ENCODE measurements at places on chromosomes 7 and 10.

GRCh38 chr7:90597563-90598253 lies 1.6 kb downstream of the CDK14 start:
- DNase-seq: no peak

- no peak for DNase-seq
Measured at GRCh38 chr10:11595395-11595692, 16.1 kb downstream of the USP6NL start.

DNA sequence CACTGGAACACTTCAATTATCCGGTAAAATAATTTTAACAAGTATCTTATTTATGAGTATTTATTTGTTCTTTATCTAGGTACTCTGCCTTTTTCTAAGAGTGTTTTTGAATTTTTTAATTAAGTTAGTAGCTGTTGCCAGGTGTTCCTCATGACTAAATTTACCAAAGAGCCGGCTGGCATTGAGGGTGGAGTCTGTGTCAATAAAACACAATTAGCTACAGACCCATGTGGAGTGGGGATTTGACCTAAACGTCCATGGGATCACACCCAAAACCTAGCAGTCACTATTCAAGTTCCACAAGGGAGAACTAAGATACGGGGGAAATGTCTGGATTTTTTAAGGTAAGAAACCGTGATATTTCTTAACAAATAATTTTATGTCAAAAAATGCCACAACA lies 9.8 kb downstream of the SLC16A12 start:
- DNase-seq: no peak

- no peak for DNase-seq
Measured at GRCh38 chr10:51031950-51032349, 42.3 kb upstream of the PRKG1 start.

DNA sequence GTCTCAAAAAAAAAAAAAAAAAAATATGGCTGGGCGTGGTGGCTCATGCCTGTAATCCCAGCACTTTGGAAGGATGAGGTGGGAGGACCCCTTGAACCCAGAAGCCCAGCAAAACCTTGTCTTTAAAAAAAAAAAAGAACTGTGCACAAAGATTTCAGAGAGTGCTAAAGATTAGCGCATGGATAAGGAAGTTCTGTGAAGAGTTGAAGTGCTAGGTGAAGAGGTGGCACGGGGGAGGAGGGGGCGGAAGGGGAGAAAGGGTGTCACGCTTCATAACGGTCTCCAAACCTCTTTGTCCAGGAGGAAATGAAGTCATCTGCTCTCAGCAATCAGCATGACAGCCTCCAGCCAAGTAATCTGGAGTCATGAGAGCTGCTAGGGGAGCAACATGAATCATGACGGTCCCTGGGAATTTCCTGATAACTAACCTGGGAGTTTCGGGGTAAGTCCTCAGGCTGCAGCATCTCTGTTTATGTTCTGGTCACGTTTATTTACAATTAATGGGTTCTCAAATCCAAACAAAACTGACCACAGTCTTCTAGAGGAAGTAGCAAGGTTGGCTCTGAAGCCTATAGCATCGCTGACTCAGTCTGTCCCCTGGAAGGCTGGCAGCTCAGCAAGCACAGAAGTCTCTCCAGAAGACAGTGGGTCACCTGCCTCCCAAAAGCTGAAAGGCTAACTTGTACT lies 1.9 kb upstream of the PLAU start:
- DNase-seq: peak; percentile 9

DNA sequence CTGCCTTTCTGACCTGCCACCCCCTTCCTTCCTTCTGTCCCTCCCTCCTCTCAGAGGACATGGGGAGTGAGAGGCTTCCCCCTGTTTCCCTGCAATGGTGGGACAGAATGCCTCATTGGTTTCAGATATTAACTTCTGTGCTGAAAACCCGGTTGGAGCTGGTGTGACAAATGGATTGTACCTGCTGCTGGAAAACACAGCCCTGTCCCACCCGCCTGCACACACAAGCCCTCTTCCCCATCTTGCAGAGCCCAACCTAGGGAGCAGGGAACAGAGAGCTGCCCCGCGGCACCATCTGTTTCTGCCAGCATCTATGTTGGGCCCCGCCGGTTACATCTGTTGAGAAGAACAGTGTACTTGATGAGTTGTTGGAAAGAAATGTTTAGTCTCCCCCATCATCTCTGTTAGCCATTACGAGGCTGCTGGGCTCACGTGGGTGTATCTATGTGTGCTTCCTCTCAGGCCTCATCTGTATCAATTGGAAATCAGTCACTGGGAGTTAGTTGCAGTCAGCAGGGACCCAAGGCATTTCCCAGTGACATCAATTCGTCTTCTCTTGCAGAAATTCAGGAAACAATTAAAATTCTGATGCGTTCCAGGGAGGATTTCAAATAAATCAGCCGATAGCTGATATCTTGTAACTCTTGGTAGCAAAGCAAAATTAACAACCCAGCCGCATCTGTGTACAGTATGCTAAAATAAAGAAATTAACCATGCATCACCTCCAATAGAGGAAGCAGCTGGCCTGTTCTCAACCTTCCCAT lies 725.6 kb upstream of the GALNT17 start:
- no peak for DNase-seq

GRCh38 chr7:106088014-106088413 lies 24.1 kb downstream of the SYPL1 start:
- DNase-seq: no peak

GRCh38 chr10:29946953-29947700 lies 112.3 kb downstream of the JCAD start:
- DNase-seq: no peak

DNA sequence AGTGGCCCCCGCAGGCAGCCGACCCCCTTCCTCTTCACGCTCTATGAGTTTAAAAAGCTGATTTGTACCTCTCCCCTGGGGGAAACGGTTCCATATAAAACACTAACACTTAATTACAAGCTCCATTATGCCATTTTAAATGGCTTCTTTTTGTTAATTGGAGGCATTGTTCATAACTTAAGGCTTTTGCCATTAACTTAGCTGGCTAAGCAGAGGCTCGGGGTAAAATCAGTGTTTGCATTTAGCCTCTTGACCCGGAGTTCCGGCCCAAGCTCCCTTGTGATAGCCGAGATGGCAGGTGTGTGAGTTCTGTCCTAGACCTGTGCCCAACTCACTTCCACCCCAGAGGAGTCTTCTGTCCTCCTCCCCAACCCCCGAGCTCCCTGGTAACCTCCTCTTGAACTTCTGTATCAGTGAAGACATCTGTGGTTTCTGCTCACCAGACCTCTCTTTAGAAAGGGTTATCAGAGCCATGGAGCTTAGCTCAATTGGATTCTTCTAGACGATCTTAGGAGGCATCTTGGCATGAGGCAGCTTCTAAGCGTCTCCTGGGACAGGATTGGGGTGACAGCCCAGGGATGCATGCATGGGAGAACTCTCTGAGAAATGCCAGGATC lies 34.2 kb upstream of the SH2B2 start:
- no peak for DNase-seq

- DNase-seq: no peak
Measured at GRCh38 chr7:157278167-157278790, 58.5 kb upstream of the DNAJB6 start.

DNA sequence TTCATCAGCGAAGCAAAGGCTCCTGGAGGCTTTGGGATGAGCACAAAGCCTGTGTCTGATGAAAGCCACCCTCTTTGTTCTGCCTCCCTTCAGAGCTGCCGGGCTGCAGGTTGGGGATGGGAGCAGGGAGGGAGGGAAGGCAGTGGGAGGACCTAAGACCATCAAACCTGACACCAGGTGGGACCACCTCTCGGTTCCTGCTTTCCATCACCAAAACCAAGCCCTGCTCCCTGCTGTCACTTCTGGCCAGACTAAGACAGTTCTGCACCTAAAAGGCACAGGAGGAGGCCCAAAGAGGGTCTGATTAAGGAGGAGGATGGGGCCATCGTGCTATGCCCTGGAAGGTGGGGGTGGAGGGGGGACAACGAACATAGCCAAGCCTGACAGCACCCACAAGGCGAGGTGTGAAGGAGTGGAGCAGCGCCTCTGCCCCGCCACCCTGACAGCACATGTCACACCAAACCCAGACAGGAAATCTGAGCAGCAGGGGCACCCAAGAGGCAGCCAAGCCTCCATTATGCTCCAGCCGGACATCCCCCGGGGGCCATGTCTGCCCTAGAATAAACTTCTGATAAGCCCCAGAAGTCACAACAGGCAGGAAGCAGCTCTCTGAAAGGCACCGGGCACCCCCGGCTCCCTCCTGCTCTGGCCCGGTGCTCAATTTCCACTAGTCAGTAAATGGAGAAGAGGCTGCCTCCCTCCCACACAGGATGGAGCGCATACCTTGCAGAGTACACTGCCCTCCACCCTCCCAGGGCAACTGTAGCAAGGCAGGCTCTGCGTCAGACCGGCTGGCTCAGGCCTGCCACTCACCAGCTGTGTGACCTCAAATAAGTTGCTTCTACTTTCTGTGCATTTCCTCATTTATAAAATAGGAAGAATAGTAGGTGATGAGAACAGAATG lies 48.9 kb downstream of the DLG5 start:
- DNase-seq: no peak

GRCh38 chr10:52818019-52818418 lies 45.4 kb upstream of the MBL2 start:
- DNase-seq: no peak

- DNase-seq: no peak
Measured at GRCh38 chr10:29471544-29471859, 163.3 kb downstream of the SVIL start.

GRCh38 chr7:88866265-88866863 lies 70.8 kb upstream of the TEX47 start:
- DNase-seq: no peak

Measured in NCI-H1436 treated with DMSO at 0.1 percent for 48 hours (cell line).